ENCODE measurements at places on chromosomes 7 and 10. TPM values are rescaled to one million over a fixed set of nuclear protein-coding genes. Genes with fewer than 3 reads are reported as not detected.

DNA sequence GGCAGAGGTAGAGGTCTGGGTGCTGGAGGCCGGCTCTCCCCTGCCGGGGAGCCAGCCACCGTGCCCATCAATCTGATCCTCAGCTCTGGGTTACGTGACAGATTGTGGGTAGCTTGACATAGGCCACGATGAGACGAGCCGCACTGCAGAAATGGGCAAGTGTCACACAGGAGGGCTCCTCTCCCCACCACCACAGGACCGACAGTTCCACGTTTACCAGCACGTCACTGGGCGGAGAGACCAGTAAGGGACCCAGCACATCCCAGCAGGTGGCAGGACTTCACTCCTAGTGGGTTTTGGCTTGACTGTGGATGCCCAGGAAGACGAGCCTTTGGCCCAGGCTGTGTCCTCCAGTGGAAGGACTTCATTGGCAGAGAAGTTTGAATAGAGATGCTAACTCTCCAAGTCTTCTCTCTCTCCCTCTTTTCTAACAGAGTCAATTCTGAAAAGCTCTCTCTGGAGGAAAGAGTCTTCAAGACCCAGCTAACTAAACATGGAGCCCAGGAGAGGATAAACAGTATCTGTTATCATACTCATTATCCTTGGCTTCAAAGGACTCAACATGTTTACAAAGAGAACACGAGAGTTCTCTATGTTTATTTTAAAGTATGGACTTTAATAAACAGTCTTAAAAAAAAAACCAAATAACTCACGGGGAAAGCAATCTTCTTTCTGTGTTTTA lies 129.3 kb upstream of the JCAD start:
- no peak for DNase-seq

- DNase-seq, result no peak
These were observed 51.8 kb upstream of the CDC14C start for GRCh38 chr7:48872548-48872947.

GRCh38 chr7:32670110-32671025 lies 175.1 kb downstream of the AVL9 start:
- DNase-seq, result peak; percentile 95

GRCh38 chr10:71526653-71527052 lies 129.9 kb downstream of the CDH23 start:
- no peak for DNase-seq

- no peak for DNase-seq
These were observed 26.5 kb upstream of the VSIR start for GRCh38 chr10:71799608-71800453.

GRCh38 chr10:79025199-79025832 lies 43.5 kb upstream of the ZMIZ1 start:
- no peak for DNase-seq

DNA sequence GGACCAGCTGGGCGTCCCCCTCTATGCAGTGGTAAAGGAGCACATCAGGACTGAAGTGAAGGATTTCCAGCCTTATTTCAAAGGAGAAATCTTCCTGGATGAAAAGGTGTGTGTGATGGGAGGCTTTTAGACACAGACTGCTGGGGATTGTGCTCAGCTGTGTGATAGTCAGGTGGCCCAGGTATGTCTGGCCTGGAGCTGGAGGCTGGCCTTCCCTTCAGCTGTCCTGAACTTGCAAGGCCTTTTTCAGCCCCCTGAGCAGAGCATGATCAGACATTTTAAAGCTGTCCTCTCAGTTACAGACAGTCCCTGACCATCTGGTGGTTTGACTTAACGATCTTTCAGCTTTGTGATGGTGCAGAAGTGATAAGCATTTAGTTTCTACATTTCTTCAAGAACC lies 17.6 kb downstream of the PRXL2A start:
- DNase-seq, result no peak

DNA sequence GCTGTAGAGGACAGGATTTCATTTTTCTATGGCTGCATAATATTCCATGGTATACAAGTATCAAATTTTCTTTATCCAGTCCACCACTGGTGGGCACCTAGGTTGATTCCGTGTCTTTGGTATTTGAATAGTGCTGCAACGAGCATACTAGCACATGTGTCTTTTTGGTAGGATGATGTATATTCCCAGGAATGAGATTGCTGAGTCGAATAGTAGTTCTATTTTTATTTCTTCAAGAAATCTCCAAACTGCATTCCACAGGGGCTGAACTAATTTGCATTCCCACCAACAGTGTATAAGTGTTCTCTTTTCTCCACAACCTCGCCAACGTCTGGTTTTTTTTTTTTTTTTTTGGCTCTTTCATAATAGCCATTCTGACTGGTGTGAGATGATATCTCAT lies 550.0 kb downstream of the REEP3 start:
- no peak for DNase-seq

- DNase-seq, result no peak
These were observed 96.4 kb downstream of the MKI67 start for GRCh38 chr10:128029731-128030369.

DNA sequence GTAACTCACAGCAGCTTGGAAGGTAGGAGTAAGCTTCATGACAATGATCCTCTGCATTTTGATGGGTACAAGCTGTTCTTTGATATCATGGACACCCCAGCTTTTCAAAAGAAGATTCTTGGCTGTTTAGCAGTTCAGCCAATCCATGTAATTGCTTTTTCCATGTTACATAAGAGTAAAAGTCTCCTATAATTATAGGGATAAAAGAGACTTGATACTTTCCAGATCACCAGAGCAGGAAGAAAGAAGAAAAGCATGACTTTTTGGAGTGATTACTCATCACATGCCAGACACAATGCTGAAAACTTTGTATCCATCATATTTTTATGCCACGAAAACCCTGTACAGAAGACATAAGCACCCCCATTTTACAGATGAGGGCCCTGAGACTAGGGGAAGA lies 1049.7 kb downstream of the NRG3 start:
- DNase-seq, result no peak

DNA sequence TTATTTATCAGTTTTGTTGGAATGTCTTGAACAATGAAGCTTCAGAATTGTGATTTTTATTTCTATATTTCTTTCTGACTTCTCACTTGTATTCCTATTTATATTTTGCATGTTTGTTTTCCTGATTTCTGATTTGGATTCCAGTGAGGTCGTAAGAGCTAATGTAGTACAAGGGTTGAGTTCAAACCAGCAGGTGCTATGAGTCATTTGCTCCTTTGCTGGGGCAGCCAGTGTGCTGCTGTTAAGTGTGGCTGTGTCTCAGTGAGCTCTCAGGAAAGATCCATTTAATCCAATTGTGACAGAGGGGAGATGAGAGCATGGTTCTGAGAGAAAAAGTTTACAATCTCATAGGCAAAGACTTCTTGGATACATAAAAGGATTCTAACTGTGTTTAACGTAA lies 48.6 kb downstream of the MCU start:
- no peak for DNase-seq

GRCh38 chr10:29166713-29167112 lies 122.2 kb upstream of the LYZL1 start:
- DNase-seq, result no peak

GRCh38 chr10:71970869-71971268 lies 6.7 kb downstream of the CHST3 start:
- DNase-seq, result no peak

GRCh38 chr7:37353949-37354655 lies 94.6 kb downstream of the ELMO1 start:
- DNase-seq, result no peak

- peak; percentile 84 for DNase-seq
These were observed 21.3 kb downstream of the MDH2 start for GRCh38 chr7:76069238-76069638.

DNA sequence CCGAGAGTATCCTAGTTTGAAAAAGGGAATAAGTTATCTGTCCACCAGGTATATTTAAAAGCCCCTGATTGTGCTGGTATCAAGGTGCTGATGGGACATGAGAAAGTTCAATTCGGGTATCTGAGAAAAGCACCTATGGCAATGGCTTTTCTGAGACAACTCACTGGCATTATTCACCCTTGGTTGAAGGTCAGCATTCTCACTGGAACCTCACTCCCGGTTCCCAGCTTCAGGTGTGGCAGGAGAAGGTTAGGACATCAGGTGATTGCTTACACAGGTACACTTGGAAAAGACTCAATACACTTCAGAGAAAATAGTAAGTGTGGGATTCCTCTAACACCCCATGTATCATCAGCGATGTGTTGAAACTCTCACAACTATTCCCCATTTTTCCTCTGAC lies 643.1 kb downstream of the INHBA start:
- DNase-seq, result no peak

DNA sequence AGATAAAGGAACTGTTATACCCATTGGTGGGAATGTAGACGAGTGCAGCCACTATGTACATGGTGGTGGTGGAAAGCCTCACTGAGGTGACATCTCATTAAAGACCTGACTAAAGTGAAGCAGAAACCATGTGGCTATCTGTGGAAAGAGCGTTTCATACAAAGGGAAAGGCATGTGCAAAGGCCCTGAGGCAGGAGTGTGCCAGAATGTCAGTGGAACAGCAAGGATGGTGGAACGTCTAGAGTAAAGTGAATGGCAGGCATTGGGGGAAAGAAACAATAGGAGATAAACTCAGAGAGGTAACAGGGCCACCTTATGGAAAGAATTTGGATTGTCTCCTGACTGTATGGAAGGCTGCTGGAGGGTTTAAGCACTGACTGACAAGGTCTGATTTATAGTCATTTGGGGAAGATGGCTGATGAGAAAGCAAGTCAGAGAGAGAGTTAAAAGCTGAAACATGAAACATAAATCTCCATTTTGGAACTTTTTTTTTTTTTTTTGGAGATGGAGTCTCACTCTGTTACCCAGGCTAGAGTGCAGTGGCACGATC lies 245.7 kb downstream of the STK31 start:
- no peak for DNase-seq

- DNase-seq, result no peak
These were observed 84.1 kb downstream of the TRIL start for GRCh38 chr7:28874001-28874400.

DNA sequence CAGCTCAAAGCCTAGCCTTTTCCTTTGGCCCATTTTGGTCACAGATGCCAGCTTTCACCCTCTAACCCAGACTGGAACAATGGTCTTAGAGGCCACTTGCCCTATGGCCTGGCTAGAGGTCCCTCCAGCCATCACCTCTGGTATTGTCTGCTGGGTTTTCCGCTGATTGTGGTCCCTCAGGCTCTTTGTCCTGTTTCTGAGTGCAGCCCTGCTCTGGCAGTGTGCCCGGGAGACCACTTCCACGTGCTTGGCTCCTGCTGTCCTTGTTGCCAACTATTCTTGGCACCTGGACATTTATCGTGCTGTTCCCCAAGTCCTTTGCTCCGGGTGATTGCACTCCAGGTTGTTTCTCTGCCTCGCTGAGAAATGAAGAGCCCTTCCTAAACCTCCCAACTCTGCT lies 53.3 kb upstream of the FAM180A start:
- DNase-seq, result no peak

DNA sequence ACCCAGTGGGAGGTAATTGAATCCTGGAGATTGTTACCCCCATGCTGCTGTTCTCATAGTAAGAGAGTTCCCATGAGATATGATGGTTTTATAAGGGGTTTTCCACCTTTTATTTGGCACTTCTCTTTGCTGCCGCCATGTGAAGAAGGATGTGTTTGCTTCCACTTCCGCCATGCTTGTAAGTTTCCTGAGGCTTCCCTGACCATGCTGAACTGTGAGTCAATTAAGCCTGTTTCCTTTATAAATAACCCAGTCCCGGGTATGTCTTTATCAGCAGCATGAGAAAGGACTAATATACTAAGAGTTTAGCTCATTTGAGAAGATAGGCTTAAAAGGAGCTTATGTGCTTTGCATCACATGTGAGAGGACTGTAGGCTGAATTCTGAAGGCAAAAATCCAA lies 29.3 kb downstream of the TMEM248 start:
- DNase-seq, result no peak

GRCh38 chr7:11726001-11726793 lies 105.8 kb downstream of the THSD7A start:
- no peak for DNase-seq

GRCh38 chr7:142811154-142811737 lies 40.5 kb downstream of the PRSS2 start:
- DNase-seq, result peak; percentile 85

GRCh38 chr7:132654150-132654549 lies 77.9 kb upstream of the PLXNA4 start:
- DNase-seq, result peak; percentile 59

- DNase-seq, result peak; percentile 62
These were observed 3.2 kb upstream of the IFIT1 start for GRCh38 chr10:89389254-89389653.

- DNase-seq, result no peak
These were observed 144.3 kb upstream of the TNS3 start for GRCh38 chr7:47726047-47726726.

The SLC13A1 gene
- not detected for total RNA-seq

The SMO gene
- 29.6 TPM for total RNA-seq

The SORCS1 gene
- 6.4 TPM for total RNA-seq

The CPN1 gene
- total RNA-seq, result 69.4 TPM

The CTBP2 gene
- total RNA-seq, result 38.1 TPM

The TYW1B gene
- total RNA-seq, result 0.61 TPM

The PLPP4 gene
- 4.0 TPM for total RNA-seq

The ERVW-1 gene
- total RNA-seq, result not detected

The C7orf33 gene
- not detected for total RNA-seq

The AGMO gene
- total RNA-seq, result 1.0 TPM

The ZC3HAV1L gene
- total RNA-seq, result 16.2 TPM

The SLC39A12 gene
- total RNA-seq, result 0.05 TPM

Measured in SK-MEL-5 (cell line).